ENCODE measurements at places on chromosomes 12 and 14.

DNA sequence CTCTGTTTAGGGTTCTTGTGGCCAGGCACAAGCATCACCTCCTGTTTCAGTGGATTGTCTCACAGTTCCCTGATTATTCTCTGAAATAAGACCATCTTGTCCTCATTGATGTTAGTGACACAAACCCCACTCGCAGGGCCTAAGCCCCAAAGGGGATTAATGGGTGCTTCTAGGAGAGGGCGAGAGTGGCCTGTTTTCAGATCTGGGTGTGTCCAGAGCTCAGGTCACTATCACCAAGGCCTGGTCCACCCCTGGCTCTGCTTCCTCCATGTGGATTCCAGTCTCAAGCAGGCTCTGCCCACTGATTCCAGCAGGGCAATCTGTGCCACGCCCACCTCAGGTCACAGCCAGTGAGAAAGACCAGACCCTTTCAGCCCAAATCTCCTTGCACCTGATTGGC, 361.9 kb downstream of the ADGRD1 start:
- no peak for DNase-seq

DNA sequence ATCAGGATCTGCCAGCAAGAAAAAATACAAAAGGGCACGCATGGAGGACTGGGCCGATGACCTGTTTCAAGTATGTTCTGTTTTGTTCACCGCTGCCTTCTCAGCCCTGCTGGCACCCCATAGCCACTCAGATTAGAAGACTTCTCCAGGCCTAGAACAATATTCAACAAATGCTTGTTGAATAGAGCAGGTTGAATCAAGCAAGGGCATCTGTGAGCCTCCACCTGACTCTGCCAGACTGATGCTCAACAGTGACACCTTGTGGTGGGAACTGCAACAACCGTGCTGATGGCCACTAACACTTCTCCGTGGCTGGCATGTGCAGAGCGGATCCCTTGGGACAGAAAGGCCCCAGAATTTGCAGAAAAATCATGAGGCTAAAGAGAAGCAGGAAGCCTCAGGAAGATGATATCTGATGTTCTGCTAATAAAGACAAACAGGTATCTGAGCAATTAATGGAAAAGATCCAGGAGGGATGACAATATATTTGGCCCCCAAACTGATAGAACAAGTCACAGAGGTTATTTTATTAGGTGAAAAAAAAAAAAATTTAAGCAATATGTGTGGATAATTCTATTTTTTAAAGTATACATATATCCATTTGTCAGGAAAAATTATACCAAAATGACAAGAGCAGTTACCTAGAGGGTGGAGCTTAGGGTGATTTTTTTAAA, 114.3 kb downstream of the KSR2 start:
- no peak for DNase-seq

GRCh38 chr12:21988619-21989018, 47.4 kb upstream of the ABCC9 start:
- DNase-seq: no peak

- no peak for DNase-seq
Measured at GRCh38 chr14:30678926-30679431, 56.9 kb downstream of the SCFD1 start.

DNA sequence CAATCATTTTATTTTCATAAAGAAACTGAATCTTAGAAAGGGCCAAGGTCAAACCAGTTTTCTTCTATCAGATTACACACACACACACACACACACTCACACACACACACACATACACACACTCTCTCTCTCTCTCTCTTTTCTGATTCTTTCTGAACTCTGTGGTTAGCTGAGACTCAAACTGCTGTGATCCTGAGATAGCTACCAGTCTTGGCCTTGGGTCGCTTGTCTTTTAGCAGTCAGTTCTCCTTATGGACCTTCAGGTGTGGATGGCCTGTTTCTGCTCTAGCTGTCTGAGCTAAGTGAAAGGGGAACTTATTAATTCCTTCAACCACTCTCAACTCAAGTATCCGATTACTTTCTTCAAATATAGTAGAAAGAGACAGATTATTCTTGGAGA, 145.1 kb downstream of the GRIP1 start:
- no peak for DNase-seq

- DNase-seq: no peak
Measured at GRCh38 chr14:63460680-63461369, 82.4 kb downstream of the PPP2R5E start.

- DNase-seq: no peak
Measured at GRCh38 chr14:68112442-68112841, 292.9 kb downstream of the RAD51B start.

DNA sequence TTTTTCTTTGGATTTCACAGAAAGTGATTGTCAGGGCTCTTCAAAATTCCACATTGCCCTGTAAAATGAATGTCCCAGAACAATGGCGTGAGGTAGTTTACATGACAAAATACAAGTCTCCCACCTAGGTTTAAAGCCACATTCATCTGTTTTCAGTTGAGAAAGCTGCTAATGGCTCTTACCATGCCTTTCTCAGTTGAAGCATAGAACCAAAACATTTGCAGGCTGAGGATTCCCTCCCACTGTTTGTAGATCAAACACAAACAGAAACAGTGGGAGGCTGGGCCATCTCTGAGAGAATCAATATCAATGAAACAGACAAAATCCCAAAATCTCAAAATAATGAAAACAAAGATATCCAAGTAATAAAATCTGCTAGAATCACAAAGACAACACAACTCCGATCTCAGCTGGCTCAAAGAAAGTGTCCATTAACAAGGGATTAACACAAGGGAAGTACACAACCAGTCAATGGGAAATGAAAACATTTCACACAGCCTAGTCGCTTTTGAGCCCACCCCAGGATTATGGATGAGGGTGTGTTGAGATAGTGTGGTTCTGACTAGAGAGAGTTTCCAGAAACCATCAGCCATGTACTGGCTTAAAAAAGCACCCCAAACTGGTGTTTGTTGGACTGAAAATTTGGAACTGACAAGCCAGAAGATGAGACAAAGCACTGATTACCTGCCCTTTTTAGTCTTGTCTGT, 54.5 kb upstream of the TMEM260 start:
- no peak for DNase-seq

DNA sequence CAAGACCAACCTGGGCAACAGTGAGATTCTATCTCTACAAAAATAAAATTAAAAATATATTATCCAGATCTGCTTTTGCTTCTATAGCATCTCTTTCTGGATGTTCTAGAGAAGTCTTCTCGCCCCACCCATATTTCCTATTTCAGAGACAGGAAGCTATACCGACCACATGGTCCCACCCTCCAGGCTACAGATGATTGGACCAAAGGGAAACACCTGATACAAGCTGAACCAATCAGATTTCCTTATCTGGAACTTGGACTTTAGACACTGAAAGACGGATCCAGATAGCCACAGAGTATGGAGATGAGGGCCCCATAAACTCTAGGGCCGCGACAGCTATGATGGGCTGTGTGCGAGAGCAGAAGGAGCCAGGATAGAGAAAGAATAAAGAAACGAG, 48.7 kb downstream of the CCDC60 start:
- no peak for DNase-seq

- no peak for DNase-seq
Measured at GRCh38 chr14:33897878-33898535, 52.9 kb downstream of the EGLN3 start.

DNA sequence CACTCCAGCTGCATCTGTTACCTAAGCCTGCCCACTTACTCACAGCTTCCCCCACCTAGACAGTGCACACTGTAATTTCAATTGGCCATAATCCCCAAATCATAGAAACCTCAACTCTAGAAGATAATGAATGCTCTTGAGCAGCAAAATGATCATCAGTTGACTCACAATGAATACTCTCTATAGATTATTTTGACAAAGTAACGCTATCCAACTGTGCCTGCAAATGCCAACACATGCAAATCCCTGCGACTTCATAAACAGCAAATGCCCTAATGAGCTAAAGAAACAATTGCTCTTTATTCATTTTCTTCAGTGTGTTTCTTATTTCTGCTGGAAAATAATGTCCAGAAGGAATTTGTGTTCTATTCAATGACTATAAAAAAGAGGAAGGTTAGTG, 319.5 kb downstream of the PAWR start:
- no peak for DNase-seq

DNA sequence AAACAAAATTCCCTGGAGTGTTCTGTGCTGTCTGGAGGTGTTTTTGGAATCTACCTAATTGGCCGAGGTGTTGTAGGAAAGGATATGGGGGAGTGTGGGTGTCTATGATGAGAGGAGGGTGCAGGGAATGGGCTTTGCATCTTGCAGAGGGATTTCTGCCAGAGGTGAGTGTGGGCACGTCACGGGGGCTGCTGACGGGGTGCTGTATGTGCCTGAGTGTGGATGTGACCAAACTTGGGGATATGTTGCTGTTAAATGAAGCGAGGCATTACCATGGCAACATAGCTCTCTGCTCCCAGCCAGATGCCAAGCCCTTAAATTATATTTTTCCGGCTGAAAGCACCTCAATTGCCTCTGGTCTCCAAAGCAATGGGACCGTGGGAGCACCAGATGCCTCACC, 44.3 kb upstream of the SPTLC2 start:
- no peak for DNase-seq

GRCh38 chr12:117347588-117347987, 13.8 kb downstream of the NOS1 start:
- no peak for DNase-seq

GRCh38 chr12:26938701-26939062, 412 bp downstream of the FGFR1OP2 start:
- DNase-seq: peak; percentile 14

- DNase-seq: no peak
Measured at GRCh38 chr12:64893961-64894360, 69.5 kb downstream of the TBC1D30 start.

- no peak for DNase-seq
Measured at GRCh38 chr12:6067152-6067916, 57.1 kb downstream of the VWF start.

- peak; percentile 53 for DNase-seq
Measured at GRCh38 chr12:14417715-14418114, 52.2 kb downstream of the ATF7IP start.

GRCh38 chr14:38593476-38593875, 337.6 kb upstream of the CLEC14A start:
- no peak for DNase-seq

GRCh38 chr12:10101042-10101579, 2.3 kb upstream of the CLEC1A start:
- DNase-seq: no peak

DNA sequence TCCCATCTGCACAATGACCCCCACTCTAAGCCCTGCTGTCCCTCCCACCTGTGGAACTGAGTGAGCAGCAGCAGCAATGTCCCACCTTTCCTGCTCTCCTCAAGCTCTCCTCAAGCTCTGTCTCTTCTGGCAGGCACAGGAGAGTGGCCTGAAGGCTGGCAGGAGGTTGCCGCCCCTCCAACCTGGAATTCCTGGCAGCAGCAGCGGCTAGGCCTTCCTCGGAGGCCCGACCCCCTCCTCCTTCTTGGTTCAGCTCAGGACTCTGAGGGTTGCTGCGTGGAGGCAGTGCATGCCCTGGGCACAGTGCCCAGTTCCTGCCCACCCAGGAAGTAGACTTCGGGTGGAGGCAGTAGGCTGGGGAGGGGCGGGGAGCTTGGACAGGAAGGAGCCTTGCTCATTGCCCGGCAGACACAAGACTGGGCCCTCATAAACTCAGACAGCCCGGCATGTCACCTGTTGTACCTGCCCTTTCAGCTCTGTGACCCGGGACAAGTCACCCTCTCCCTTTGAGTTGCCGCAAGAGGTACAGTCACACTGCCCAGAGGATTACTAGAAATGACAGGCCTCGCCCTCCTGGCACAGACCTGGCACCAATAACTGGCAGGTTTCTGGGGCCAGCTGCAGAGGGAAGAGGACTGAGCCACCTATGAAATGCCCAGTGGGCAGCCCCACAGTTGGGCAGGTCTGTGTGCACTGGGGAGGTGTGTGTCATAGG, 2.1 kb upstream of the SERPINA1 start:
- DNase-seq: no peak

DNA sequence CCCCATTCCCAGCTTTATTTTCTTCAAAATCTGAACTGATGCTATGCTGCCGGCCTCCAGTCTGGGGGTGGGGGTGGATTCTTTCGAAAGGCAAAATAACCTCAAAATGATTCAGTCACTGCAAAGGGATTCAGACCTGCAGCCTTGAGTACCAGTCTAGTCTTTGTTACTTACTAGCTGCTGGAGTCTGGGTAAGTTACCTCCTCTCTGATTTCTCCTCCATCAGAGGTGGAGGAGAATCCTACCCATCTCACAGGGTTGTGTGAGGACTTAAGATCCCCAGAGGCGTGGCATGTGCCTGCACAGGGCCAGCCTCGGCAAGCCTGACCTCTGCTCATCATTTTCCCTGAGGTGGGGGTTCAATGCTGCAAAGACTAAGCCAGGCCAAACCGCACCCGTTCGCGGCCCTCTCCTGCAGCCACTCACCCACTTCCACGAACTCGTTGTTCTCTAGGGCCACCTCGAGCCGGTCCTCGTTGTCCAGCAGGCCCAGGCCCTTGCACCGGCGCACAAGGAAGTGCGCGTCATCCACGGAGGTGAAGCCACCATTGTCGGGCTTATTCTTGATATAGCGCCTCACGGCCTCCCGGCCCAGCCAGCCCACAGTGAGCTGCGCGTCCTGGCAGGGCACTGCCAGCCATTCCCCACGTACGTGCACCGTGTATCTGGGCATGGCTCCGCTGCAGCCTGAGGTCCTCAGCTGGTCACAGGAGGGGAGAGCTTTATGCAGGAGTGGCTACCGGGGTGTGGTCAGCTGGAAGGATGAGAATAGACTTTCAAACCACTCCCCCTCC, 709 bp downstream of the HAL start:
- no peak for DNase-seq

GRCh38 chr12:47941871-47942613, 21.4 kb upstream of the TMEM106C start:
- DNase-seq: peak; percentile 38
